SK-N-SH (cell line): ENCODE measurements at places on chromosomes 5 and 9.

DNA sequence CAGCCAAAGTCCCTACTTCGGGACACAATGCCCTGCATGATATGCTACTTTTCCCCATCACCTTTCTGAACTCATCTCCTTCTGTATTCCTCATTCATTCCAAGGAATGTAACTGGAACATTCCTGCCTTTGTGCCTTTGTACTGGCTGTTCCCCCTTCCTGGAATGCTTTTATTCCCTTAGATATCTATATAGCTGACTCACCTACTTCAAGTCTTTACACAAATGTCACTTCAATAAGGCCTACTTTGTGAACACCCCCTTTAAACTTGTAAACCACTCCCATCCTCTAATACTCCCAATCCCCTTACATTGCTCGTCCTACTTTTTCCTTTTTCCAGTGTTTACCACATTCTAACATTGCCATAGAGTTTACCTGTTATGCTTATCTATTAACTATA lies 2.4 kb downstream of the NOL6 start:
- DNase-seq = no peak

- no peak for DNase-seq
Measured at GRCh38 chr5:107712359-107712870, 41.7 kb upstream of the EFNA5 start.

DNA sequence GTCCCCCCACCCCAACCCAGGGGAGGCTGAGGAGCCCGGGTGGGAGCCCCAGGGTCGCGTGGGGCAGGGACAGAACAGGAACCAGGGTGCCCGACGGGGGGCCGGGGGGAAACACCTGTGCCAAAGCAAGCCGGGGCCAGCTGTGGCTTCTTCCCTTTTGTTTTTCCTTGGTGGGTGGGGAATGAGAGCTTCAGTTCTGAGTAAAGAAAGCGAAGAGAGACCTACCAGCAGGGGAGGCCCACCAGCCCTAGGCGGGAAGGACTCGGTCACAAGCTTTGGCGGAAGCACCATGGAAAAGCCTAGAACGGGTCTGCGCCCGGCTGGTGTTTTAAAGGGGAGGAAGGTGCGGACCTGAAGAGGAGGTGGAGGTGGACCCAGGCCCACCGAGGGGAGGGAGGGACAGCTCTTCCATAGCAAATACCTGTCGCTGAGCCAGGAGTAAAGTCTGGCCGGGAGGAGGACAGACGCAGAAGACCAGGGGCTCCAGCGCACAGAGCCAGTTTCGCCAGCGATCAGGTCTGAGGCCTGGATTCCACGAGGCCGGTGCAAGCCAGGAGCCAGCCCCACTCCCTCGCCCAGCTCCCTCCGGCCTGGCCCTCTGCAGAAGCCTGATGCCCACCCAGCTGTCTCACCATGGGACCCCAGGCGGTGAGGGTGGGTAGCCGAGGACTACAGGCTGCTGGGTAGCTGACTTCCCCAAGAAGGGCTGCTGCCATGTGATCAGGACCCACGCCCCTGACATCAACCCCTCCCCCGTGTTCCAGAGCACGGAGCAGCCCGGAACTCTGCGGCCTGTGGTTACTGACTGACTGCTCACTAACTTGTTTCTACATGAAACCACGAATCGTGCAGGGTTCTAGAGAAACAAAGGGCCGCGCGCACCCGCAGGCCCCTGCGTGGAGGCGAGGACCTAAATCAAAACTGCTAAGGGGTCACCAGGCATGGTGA lies 849 bp upstream of the MGAT1 start:
- peak; percentile 41 for DNase-seq

DNA sequence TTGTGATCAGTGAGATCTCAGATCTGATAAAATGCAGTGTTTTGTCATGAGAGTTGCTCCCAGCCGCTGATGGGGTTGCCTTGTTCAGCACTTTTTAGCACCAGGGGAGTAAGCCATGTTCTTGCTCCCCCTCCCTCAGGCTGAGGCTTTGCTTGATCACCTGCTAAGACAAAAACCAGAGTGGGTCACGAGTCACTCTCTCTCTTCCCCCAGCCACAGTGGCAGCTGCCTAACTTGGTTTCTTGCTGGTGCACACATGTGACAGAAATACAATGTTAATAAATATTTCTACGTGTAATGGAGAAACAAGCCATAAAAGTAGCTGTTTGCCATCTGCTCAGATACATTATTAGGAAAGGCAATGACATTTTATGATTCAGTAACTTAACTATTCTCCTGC lies 212.4 kb upstream of the DMRT1 start:
- no peak for DNase-seq

DNA sequence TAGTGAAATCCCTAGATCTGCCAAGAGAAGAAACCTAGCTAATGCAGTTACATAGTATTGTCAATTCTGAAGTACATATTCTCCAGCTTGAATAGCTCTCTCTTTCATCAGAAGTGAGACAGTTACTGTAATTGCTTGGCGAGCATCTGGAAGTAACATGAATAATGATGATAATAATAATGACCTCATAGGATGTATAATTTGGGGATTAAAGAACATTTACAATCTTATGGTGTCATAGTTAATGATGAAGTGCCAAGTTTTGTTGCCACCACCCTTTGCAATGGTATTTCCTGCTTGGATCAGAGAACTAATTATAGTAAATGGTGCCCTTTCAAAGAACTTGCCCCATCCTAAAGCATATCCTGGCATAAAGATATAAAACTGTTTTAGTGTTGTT lies 201.4 kb downstream of the ADAMTSL1 start:
- no peak for DNase-seq

DNA sequence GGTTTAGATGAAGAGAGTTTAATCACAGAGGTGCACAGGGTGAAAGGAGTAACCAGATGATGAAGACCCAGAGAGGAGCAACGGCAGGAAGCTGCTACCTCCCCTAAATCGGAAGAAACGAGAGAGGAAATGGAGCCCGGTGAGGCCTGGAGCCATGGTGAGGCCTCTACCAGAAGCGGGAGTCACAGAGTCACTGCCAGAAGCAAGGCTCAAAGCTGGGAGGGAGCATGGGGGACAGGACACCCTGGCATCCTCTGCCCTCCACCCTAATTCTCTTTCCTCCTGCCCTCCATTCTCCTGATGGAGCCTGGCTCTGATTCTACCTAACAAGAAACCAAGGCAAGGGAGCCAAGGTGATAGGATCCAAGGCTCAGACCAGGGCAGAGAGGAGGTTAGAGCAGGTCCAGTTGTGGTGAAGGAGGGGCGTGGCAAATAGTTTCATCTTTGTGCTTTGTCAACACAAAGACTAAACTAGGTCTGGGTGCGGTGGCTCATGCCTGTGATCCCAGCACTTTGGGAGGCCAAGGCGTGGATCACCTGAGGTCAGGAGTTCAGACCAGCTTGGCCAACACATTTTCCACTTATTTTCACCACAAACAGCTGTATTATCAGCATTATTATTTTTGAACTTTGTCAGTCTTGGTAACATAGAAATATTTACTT lies 134.4 kb upstream of the RAI14 start:
- no peak for DNase-seq

DNA sequence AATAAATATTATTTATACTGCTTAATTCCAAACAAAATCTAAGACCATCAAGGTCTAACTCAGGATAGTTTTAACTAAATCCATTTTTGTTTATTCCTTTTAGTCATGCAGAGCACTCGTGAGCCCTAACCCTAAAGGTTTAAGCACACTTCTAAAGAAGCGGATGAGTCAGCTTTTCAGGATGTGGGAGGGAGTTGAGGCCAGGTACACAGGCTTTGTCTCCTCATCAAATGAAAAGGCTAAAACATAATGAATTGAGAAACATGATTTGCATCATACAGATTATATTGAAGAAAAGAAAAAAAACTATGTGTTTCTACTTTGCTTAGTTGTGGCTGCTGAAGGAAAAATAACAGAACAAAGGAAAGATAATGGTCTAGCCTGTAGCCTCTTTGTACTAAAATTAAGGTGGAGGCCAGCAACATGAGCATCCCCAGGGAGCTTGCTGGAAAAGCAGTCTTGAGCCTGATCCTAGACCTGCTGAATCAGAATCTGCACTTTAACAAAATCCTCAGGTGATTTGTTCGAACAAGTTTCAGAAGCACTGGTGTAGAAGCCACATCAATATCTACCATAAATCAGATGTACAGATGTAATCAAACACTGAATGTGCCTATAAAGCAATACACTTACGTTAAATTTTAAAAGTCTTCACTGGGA lies 21.1 kb upstream of the ISCA1 start:
- DNase-seq = no peak

GRCh38 chr5:119269061-119269944 lies 86.5 kb upstream of the TNFAIP8 start:
- peak; percentile 43 for DNase-seq

DNA sequence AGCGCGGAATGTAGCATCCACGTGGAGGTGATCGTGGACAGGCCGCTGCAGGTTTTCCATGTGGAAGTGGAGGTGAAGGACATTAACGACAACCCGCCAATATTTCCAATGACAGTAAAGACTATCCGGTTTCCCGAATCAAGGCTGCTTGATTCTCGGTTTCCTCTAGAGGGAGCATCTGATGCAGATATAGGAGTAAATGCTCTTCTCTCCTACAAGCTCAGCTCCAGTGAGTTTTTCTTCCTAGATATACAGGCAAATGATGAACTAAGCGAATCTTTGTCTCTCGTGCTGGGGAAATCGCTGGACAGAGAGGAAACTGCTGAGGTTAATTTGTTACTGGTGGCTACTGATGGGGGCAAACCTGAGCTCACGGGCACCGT lies 598 bp downstream of the PCDHA2 start:
- DNase-seq = no peak

DNA sequence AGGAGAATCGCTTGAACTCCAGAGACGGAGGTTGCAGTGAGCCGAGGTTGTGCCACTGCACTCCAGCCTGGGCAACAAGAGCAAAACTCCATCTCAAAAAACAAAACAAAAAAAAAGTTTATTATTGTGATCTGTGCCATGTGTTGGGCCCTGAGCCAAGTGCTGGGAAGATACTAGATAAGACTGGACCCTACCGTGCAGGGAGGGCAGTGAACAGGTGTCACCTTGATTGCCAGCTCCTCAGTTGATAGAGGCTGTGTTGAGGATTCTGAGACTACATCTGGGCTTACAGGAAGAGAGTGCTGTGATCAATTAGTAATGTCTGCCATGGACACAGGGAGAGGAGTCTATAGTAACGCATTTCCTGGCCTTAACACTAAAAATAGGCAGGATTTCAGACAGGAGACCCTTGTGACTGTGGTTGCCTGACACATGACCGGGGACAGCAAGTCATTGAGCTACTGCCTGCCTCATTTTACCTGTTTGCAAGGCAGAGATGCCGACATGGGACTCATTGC lies 201.5 kb downstream of the C9orf50 start:
- DNase-seq = no peak

DNA sequence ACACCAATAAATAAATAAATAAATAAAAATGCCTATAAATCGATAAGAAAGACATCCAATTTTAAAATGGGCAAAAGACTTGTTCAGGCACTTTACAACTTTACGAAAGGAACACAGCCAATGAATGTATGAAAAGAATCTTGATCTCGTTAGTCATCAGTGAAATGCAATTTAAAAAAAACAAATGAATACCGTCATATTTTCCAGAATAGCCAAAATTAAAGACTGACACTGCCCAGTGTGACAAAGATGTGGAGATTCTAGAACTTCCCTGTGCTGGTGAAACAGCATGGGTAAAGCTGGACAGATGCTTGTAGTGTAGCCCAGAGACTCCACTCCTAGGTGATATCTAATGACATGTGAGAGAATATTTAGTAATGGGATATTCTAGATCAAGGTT lies 127.1 kb downstream of the GOLPH3 start:
- no peak for DNase-seq

- no peak for DNase-seq
Measured at GRCh38 chr9:110526426-110526825, 53.1 kb downstream of the SVEP1 start.

GRCh38 chr9:89982016-89982415 lies 377.2 kb downstream of the GADD45G start:
- DNase-seq = no peak

DNA sequence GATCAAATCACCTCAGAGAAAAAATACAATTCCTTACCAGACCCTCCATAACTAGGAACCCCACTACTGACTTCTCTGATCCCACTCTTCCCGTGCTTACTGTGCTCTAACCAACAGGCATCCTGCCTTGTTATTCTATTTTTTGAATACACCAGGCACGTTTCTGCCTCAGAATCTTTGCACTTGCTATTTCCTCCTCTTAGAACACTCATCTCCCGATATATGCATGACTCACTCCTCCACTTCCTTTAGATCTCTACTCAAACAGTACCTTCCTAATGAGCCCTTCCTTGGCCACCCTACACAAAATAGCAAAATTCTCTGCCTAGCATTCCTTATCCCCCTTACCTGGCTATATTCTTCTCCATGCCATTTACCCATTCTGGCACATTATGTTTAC lies 43.9 kb downstream of the MAPKAP1 start:
- no peak for DNase-seq

DNA sequence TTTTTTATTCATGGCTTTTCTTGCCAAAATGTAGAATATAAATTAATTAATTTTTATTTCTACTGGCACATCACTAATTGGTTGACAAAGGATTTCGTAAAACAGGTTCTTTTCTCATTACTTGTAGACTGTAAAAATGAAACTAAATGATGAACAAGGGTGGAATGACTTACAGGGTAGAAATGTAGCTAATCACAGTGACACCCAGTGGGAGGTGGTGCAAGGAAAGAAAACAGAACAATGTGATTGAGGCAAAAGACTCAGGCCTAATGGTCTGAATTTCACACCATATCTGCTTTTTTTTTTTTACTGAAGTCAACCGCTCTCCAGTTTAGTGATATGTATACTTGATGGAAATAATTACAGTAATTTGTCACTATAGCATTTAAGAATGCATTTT lies 28.9 kb downstream of the GABRG2 start:
- no peak for DNase-seq

- DNase-seq = no peak
Measured at GRCh38 chr9:92121265-92121664, 6.1 kb upstream of the SPTLC1 start.

DNA sequence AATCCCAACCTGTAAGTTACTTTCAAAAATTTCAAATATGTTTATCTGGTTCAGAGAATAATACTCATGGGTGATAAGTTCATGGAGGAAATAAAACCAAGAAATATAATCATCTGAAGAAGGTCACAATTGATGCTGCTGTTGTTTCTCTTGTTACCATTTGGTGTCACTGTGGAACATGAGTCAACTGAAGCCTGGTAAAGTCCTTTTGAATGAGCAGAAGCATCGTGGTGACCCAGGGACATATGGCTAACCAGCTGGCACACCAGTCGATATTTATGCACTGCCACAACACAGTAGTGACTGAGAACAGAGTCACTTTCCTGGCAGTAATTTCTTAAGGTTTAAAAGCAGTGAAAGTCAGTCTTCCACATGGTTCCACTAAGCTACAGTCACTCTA lies 612.9 kb upstream of the TLE4 start:
- no peak for DNase-seq
